ENCODE measurements at places on chromosomes 12 and 14. TPM values are rescaled to one million over a fixed set of nuclear protein-coding genes. Genes with fewer than 3 reads are reported as not detected.

CCDC198 gene
- total RNA-seq = not detected

SERPINA6 gene
- total RNA-seq = not detected

LHX5 gene
- total RNA-seq = not detected

DNA sequence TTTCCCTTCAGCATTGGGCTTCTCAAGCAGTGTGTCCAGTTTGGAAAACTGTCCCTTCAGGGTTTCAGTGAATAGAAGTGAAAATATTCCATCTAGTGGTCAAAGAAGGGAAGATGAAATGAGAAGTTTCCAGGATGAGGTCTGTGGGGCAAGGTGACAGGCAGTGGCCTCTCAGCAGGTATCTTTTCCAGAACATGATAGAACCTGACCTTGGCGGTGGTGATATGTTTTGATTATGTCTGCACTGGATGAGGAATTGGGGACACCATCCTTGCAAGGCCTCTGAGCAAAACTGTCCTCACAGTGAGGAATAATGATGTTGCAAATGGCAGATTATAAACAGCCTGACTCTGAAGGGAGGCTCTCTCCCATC is 4.7 kb downstream of the GPX2 start:
- ATAC-seq = no peak

KLRC2 gene
- not detected for total RNA-seq

DNA sequence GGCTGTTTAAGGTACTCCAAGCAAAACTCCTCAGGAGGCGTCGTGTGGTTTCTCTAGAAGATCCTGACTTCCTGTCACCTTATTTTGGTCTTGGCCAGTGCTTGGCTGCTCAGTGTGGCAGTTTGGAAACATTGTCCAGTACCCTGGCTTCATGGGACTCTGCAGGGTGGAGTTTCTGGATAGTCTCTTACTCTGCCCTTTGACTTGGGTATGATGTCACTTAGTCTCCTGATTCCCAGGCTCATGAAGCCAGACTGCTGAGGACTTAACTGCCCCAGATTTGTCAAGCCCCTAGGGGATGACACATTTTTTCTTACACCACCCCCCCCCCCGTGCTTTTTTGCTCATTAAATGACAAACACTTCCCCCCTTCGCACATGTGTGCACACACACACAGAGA is 82.7 kb downstream of the ADCK1 start:
- no peak for ATAC-seq

- ATAC-seq = no peak
Observed at GRCh38 chr14:26323869-26324268, 274.0 kb downstream of the NOVA1 start.

CACNA1C gene
- total RNA-seq = 0.04 TPM

ETNK1 gene
- 87.5 TPM for total RNA-seq

GRCh38 chr12:39824505-39825212 is 205.1 kb upstream of the ABCD2 start:
- no peak for ATAC-seq

DNA sequence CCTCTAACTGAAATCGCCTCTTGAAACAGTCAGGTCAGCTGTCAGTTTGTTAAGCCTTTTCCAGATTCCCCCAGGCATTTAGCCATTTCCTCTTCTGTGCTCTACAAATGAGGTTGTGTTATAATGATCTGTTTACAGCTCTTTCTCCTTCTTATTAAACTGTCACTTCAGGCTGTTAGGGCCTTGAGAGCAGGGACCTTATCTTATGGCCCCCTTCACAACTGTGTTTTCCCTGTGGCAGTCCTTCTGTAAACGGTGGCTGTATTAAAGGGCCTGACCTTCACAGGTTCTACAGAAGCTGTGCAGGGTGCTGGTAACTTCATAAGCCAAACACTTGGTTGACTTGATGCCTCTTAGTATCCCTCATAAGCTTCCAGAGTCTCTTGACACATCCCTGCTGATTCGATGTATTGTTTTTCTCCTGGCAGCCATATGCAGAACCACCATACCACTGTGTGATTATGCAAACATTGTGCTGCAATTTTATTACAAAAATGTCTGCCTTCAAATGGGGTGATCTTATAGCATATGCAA is 104.7 kb downstream of the PLEKHA5 start:
- ATAC-seq = no peak

KRT83 gene
- not detected for total RNA-seq

- ATAC-seq = no peak
Observed at GRCh38 chr12:80576641-80577418, 130.6 kb upstream of the MYF6 start.

PELI2 gene
- 1.0 TPM for total RNA-seq

KRT78 gene
- total RNA-seq = not detected

GRCh38 chr14:54186821-54187763 is 209.7 kb upstream of the CDKN3 start:
- no peak for ATAC-seq

GRCh38 chr12:68119724-68120211 is 39.8 kb downstream of the IFNG start:
- peak; percentile 80 for ATAC-seq

MYH6 gene
- total RNA-seq = 0.71 TPM

DNA sequence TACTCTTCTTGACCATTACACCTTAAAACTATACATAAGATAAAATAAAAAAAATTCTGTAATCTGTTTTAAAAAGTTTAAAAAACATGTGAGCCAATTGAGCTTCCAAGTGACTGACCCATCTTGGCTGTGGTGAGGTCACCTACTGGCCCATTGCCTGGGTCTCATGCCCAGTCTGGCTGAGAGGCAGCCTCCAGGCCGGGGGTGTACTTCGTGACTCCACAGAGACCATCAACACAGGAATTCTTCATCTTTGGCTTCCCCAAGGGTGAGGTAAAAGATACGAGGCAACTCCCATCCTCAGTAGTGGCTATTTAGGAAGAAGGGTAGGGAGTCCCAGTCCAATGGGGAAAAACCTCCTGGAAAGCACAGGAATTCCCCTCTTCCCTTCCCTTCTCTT is 113.2 kb downstream of the APAF1 start:
- ATAC-seq = no peak

- ATAC-seq = no peak
Observed at GRCh38 chr14:57970594-57970993, 104.7 kb upstream of the SLC35F4 start.

GRCh38 chr12:6662602-6662905 is 365 bp downstream of the ING4 start:
- peak; percentile 56 for ATAC-seq

PMCH gene
- 0.71 TPM for total RNA-seq
